ENCODE measurements at places on chromosomes 5 and 9.

DNA sequence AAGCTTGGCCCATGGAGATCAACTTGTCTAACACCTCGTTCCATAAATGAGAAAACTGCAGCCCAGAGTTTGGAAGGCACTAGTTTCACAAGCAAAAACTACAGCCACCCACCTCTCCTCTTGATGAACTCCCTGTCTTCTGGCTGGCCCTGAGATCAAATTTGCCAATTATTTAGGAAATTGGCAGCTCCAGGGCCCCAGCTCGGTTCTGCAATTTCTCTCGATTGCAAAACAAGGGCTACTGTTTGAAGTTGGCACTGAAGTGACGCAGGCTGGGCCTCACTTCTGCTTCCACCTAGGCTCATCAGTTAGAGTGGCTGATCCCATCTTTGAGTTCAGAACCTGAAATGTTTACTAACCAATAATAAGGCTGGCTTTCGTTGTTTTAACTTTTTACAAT lies 3.7 kb upstream of the GPX3 start:
- no peak for DNase-seq

DNA sequence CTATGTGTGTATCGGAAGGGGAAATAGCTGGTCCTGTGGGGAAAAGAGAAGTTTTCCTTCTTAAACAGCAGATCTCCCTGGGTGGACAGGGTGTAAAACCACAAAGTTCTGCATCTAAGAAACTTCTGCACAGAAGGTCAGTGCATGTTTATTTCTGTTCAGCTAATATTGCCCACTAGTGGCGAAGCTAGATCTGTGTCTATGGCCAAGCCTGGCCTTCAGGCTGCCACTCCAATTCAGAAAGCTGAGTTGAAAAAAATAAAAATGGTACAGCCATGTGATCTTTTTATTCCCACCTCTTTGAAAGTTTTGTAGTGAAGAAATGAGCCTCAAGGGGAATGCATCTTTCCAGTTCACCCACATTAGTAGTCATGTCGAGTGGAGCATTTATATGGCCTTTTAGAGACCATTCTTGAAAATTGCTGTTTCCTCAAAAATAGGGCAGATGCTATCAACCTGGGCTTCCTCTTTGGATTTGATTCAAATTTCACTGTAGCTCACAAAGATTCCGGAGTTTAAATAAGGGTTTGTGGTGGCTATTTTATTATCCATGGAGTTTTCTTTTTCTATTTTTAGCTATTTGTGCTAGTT lies 488.0 kb downstream of the PRELID2 start:
- DNase-seq, result peak; percentile 67

DNA sequence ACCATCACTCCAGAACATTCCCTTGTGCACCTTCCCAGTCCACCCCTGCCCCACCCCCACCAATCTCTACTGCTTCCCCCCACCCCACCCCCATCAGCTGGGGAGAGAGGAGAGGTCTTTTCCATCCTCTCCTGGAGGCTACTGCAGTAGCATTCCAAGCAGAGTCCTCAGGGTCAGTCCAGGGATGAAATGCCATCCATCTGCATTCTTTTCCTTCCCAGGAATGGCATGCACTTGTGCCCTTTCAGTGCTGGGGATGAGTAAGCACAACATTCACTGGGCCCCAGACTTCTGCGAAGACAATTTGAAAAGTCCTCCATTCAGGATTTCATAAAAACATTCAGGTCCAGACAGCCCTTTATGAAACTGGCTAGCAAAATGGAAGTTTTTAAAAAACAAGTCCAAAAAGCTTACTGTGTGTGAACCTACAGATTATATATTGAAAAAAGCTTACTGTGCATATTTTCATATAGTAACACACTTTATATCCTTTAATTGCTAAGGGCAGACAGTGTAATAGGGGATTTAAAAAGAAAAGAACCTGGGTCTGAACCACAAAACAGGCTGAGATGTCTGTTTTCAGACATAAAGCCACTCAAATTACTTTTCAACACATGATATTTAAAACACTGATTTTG lies 50.0 kb upstream of the GOLPH3 start:
- DNase-seq, result peak; percentile 74

GRCh38 chr5:167820101-167820990 lies 471.1 kb upstream of the WWC1 start:
- no peak for DNase-seq

DNA sequence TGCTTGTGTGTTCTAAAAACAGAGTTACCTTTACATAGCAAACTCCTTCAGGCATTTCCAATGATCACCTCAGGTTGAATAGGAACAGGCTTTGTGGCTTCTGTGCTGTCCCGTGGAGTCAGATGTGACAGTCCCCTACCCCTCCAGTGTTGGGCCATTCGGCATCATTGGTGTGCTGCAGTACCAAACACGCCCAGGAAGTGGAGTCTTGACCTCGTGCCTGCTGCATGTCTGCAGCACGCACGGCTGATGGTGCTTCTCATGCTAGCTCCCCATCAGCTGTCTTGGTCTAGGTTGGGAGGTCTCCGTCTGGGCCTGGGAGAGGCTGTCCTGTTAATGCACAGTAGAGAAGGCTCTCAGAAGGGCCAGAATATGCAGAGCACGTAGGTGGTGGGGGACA lies 42.5 kb upstream of the PHF2 start:
- no peak for DNase-seq

- peak; percentile 20 for DNase-seq
Observed at GRCh38 chr9:134011401-134011800, 13.9 kb upstream of the BRD3OS start.

- peak; percentile 74 for DNase-seq
Observed at GRCh38 chr5:97192580-97193354, 9.7 kb upstream of the RIOK2 start.

- no peak for DNase-seq
Observed at GRCh38 chr5:56419667-56420066, 186.5 kb upstream of the ANKRD55 start.

GRCh38 chr5:72141440-72142355 lies 34.4 kb downstream of the MAP1B start:
- peak; percentile 98 for DNase-seq

DNA sequence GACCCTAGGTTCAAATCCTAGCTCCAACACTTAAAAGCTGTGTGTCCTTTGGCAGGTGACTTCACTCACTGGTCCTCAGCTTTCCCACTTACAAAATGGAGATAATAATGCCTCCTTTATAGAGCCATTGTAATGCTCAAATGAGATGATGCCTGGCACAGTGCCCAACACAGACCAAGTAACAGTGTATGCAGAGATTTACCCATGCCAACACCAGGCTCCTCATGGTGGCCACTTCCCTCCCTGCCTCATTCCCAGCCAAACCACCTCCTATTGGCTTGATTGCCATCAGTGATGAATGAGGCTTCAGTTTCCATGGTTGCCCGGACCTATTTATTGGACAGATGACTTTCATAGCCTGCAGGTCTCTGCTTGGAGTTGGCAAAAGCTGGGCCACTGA lies 469.4 kb downstream of the CDK5RAP2 start:
- DNase-seq, result no peak

DNA sequence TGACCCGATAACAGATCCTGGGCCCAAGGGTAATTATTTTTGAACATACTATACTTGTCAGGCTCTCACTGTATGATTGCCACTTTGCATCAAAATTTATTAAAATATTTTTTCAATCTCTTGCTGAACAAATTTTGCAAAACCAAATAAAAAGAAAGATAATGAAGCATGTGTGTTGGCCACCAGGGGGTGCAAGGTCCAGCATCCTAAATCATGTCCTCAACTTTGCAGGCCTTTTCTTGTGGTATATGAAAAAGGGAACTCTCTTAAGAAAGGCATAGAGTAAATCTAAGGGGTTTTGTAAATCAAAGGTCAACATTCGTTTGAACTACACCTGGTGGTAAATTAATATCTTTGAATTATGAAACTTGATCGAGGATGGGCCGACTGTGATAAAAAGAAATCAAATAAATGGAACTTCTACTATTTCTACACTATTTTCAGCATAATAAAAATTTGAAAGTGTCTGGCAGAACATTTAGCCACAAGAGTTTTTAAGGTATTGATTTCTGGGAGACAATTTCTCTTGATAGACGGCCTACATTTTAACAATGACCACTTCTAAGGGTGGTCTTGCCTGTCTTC lies 676.5 kb downstream of the DMRTA1 start:
- peak; percentile 9 for DNase-seq

DNA sequence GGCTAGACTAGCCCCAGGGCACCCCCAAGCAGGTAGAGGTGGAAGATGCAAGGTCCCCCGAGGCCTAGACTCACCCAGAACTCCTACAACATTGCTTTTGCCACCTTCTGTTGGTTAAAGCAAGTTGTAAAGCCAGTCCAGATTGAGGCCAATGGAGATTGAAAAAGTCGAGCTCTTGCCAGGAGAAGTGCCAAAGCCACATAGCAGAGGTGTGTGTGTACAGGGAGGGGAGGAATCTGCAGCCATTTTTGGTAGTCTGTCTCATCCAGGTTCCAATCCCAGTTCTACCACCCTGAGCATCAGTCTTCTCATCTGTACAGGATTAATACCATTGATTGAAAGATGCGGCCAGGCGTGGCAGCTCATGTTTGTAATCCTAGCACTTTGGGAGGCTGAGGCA lies 12.3 kb upstream of the URM1 start:
- DNase-seq, result no peak

GRCh38 chr5:18357486-18357885 lies 723.2 kb downstream of the TAF11L14 start:
- DNase-seq, result no peak

DNA sequence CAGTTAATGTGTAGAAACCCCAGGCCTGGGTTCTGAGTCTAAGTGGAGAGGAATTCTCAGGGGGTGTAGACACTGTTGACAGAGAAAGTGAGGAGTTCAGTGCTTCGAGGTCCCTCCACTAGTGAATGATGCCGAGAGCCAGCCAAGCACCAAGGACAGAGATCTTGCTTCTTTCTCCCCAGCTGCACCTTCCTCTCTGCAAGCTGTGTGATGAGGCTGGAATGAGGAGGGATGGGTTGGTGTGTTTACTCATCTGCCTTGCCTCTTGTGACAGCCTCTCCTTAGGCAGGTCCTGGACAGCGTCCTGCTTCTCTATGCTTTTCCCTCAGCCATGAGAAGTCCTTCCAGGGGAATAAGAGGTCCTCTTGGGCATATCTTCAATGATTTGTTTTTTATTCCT lies 35.3 kb downstream of the HNRNPH1 start:
- no peak for DNase-seq

DNA sequence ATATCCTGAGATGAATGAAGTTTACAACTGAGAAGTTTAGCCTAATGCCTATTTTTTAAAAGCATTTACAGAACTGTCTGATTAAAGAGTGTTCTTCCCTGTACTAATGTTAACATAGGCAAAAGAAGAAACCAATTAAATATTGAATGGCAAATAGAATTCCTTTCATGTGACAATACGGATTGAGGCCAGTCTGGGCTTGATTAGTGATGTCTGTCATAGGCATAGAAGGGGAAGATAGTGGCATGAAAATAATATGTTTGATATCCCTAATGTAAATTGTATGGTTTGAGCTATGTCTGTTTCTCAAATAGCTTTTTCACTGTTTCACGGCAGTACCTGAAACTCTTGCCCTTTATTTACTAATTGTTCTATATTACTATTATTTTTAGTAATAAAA lies 443.1 kb upstream of the CLINT1 start:
- no peak for DNase-seq

DNA sequence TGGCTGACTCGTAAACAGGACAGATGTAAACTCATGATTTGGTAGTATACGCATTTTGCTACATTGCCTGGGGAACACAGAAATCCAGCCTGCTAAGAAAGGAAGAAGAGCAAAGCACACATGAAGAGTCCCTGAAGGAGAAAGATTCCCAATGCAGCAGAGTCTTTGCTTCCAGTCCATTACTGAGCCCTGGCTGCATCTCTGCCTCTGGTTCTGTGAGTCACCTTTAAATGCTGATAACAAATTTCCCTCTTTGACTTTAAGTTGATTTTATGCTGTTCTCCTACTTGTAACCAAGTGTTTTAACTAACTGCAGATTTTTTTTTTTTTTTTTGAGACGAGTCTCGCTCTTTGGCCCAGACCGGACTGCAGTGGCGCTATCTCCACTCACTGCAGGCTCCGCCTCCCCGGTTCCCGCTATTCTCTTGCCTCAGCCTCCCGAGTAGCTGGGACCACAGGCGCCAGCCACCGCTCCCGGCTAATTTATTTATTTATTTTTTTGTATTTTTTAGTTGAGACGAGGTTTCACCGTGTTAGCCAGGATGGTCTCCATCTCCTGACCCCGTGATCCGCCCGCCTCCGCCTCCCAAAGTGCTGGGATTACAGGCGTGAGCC lies 8.5 kb upstream of the PRXL2C start:
- no peak for DNase-seq

GRCh38 chr9:33178972-33179697 lies 12.0 kb upstream of the B4GALT1 start:
- DNase-seq, result no peak

DNA sequence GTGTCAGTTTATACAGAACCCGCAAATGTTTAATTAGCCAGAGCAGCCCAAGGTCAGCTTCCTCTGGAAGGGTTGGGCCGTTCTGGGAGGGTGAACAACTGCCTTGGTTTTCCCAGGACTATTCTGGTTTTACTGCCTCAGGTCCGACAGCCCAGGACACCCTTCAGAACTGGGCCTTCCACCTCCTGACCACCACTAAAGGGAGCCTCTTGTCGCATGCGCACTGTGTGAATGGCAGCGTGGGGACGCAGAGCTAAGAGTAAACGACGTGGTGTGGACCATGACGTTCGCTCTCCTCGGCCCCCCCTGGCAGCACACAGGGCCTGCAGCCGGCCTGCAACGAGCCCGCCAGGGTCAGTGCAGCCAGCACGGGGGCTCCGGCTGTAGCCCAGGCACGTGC lies 214.9 kb downstream of the FANCC start:
- no peak for DNase-seq

GRCh38 chr5:159034083-159034824 lies 65.5 kb downstream of the EBF1 start:
- DNase-seq, result no peak

- no peak for DNase-seq
Observed at GRCh38 chr5:175573493-175574269, 84.2 kb upstream of the HRH2 start.

GRCh38 chr5:5275211-5275610 lies 135.1 kb downstream of the ADAMTS16 start:
- no peak for DNase-seq

DNA sequence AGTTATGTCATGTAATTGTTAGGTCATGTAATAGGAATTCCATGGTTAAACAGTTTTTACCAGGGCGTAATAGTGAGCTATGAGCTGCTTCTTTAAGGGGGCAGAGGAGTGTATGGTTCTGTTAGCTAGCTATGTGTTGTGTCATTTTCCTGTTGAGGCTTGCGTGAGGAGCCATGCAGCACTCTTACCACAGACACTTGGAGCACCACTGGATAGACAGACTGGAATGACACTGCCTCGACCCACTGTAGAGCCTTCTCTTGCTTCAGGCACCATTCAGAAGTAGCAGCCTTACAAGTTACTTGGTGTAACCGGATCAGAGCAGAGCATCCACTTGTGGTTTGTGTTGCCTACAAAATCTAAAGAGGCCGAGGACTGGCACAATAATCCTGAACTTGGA lies 28.3 kb upstream of the STOM start:
- DNase-seq, result peak; percentile 93

DNA sequence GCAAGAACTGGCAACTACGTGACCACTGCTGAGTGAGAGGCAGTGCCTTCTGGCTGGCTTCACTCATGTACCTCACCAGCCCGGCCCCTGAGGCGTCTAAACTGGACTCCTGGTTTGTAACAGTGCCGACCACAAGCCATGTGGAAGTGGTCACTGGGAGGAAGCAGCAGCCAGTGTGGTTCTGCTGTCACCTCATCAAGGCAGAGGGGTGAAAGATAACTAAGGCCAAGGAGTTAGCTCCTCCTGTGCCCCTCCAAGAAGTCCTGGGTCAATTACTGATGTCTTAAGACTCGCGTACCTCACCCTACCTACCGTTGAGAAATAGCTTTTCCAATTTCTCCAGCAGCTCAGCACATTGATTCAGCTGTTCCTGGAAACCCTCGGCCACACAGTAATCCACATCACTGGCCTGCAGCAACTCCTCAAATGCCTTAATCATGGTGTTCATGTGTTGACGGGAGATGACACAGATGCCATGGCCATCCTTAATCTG lies 142.9 kb downstream of the CDK5RAP2 start:
- DNase-seq, result peak; percentile 35

All from LHCN-M2 (cell line).